CD4-positive, alpha-beta T cell treated with Interleukin-6 at 100 ng/mL for 8 hours (primary cell): ENCODE measurements at places on chromosomes 1 and 21.

GRCh38 chr1:205396967-205397616, 24.8 kb downstream of the LEMD1 start:
- peak; percentile 32 for DNase-seq

- DNase-seq = no peak
These were observed 98.5 kb downstream of the OSBPL9 start for GRCh38 chr1:51715369-51715768.

DNA sequence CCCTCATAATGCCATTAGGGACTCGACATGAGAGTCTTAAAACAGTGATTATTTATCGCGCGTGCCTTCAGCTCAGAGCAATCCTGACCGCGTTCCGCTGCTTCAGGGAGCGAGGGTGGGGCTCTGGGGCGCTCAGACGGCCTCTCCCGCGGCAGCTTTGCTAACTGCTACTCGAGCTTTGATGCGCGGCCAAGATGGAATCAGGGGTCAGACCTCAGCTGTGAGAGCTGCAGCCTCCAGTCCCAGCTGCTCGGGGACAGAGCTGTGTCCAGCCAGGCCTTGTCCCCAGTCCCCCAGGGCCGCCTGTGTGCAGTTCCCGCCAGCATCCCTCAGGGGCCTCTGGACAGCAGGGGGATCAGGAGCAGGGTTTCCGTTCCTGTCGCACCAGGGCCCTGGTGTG, 104.6 kb upstream of the TTC34 start:
- no peak for DNase-seq

GRCh38 chr1:179775009-179775408, 31.9 kb downstream of the FAM163A start:
- no peak for DNase-seq

- DNase-seq = no peak
These were observed 22.4 kb upstream of the BTG2 start for GRCh38 chr1:203282720-203283542.

DNA sequence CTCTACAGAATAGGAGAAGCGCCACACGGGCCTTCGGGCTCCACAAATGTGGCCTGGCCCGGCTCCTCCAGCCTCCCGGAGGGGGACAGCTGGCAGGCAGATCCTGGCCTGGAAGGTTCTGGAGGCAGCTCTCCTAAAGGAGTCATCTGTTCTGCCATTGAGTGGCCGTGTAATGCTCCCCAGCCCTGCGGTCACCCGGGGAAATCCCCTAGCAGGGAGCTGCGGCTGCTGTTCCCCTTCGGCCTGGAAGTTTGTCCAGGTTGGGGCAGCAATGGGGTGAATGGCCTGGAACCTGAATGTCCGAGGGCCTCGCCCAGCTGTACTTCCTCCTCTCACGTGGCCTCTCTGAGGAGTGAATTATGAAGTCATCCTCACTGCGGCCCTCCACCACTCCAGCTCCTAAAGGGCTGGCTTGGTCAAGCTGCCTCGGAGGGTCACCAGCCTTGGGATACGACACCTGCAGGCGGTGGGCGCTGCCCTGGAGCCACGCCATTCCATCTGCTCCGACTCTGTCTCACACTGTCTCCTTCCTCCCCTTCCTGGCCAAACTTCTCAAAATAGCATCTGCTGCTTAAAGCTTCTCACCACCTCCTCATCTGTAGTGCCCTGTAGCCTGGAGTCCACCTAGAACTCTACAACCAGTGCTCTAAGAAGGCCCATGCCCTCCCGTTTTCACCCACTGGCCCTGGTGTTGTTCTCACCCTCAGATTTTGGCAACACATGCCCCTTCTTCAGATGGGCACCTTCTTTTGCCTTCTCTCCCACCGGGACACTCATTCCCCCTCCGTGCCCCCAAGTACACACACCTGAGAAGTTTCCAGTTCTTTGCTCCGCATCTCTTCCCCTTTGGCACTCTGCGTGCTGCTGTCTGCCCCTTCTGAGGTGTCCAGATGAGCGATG, 54.4 kb upstream of the TMPRSS2 start:
- no peak for DNase-seq

DNA sequence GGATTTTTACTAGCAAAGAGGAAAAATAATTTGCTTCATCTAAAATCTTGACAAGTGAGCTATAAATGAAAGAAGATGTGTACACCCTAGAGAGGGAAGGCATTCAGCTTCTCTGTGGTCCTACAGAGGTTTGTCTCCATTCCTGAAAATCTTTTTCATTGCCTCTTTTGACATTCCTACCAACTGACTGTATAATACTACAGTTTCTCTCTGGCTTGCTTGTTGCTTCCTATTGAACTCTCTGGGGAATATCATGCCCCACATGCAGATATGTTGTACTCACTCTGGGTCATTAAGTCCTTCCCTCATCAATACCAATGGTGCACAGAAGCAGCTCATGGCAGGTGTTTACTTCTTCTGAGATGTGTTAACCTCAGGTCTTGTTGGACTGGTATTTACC, 371.2 kb upstream of the PLXNA2 start:
- DNase-seq = no peak

GRCh38 chr1:97923811-97924210, 3.0 kb upstream of the DPYD start:
- DNase-seq = no peak

DNA sequence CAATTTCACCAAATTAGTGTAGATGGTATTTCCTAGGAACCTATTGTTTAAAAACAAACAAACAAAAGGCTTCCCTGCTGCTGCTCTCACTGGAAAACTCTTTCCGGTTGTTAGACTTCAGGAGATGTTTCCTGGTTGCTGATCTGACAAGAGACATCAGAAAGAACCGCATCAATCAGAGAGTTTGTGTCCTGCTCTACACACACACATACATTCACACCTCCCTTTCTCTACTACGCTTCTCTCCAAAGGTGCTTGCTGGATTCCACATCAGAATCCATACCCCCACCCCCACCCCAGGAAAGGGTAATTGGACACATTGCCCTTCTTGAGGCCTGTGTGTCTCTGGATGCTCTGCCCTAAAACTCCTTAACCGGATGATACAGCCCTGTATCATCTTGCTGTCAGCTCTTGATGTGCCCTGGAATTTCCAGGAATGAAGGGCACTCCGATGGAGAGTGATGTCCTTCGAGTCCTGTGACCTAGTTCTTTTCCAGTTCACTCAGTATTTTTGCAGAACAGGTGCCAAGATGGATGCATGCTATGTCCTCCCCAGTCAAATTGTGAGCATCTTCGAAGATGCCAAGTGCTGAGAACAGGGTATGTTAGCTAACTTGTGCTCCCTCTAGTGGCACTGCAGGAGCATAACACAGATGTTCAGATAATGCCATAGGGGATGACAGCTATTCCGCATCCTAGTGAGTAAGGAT, 113.7 kb upstream of the SLC35F3 start:
- peak; percentile 40 for DNase-seq

DNA sequence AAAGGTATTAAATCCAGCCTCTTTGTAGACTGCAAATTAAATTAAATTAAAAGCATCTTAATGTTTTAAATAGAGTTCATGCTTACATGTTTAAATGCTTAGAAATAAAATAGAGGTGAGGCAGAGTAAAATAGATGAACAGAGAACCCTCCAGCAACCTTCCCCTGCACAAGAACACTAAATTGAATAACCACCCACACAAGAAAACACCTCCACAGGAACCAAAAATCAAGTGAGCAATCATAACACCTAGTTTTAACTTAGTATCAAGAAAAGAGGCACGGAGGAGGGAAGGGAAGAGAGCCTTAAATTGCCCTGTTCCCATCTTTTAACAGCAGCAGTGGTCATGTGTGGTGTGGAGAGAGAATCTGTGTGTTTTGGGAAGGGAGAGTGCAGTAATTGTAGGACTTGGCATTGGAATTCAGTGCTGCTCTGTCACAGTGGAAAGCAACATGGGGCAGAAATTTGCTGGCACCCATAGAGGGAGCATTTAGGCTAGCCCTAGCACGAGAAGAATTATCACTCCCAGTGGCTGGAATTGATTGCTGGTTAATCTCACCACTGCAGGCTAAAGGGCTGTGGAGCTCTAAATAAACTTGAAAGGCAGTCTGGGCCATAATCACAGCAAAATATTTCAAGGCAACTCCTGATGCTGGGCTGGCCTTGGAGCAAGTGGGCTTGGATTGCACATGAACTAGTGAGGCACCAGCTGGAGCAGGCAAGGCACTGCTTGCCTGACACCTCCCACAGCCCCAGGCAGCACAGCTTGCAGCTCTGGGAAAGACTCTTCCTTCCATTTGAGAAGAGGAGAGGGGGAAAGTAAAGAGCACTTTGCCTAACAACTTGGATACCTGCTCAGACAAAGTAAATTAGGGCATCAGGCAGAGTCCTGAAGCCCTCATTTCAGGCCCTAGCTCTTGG, 1478.8 kb downstream of the NCAM2 start:
- DNase-seq = no peak

GRCh38 chr1:36735939-36736730, 253.4 kb upstream of the CSF3R start:
- no peak for DNase-seq

GRCh38 chr1:165053351-165053750, 303.2 kb downstream of the LMX1A start:
- DNase-seq = no peak

GRCh38 chr1:229508823-229509337, 739 bp upstream of the NUP133 start:
- no peak for DNase-seq

DNA sequence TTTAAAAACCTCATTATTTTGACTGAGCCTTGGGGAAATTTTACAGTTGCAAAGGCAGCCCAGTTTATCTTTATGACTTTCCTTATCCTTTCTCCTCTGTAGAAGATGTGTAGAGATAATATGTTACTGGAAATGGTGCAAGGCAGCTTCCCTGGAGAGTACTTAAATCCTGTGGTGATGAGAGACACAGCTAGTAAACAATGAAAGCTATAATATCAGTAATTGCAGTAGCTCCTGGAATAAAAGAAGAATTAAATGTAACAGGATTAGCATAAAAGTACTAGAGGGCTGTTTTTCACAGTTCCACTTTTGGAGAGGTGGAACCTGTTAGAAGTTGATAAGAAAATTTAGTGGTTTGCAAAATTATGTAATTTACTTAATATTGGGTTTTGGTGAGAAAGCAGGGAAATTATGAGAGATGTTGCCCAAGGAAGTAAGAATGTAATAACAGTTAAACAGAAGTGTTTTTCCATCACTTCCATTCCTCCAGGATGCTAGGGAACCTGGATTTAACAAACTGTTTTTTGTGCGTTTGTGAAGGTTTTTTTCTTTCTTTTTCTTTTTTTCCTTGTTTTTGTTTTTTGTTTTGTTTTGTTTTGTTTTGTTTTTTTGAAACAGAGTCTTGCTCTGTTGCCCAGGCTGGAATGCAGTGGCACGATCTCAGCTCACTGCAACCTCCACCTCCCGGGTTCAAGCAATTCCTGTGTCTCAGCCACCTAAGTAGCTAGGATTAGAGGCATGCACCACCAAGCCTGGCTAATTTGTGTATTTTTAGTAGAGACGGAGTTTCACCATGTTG, 15.7 kb upstream of the EDEM3 start:
- no peak for DNase-seq

GRCh38 chr21:26962621-26963181, 4.2 kb downstream of the ADAMTS5 start:
- DNase-seq = no peak

DNA sequence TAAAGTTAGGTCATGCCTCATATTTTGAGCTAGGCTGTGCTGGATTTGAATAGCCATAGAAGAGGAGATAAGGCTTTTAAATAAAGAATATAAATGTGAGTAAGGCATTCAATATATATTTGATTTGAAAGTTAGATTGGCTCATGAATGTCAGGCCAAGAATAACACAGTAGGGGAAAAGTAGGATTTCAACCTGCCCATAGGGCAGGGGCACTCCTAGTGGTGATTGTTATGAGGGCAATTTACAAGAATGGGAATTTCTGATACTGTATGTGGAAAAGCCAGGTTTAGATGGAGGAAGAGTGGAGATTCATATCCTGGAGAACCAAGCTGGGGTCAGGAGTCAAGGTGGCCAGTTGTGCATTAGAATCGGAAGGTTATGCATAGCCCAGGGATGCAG, 74.9 kb downstream of the DNAH14 start:
- DNase-seq = no peak

DNA sequence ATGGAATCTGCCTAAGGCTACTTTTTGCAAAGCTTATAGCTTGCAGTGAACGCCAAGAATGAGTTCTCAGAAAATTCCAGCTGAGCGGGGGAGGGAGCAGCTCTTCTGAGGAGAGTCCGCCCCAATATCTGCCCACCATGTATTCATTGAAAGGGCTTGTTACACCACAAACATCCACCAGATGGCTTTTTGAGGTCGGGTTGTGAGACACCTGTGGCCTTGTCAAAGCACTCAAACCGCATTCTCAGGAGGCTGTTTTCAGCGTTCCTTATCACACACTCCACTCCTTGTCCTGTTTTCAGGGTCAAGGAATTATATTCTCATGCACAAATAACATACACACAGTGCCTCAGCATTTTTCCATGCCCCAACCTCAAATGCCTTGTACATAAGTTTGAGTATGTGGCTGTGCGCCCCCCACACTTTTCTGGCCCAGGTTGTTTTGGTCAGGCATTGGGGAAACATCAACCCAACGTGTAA, 3.9 kb upstream of the C4BPB start:
- DNase-seq = peak; percentile 62

GRCh38 chr1:199550199-199551065, 477.1 kb upstream of the NR5A2 start:
- no peak for DNase-seq

DNA sequence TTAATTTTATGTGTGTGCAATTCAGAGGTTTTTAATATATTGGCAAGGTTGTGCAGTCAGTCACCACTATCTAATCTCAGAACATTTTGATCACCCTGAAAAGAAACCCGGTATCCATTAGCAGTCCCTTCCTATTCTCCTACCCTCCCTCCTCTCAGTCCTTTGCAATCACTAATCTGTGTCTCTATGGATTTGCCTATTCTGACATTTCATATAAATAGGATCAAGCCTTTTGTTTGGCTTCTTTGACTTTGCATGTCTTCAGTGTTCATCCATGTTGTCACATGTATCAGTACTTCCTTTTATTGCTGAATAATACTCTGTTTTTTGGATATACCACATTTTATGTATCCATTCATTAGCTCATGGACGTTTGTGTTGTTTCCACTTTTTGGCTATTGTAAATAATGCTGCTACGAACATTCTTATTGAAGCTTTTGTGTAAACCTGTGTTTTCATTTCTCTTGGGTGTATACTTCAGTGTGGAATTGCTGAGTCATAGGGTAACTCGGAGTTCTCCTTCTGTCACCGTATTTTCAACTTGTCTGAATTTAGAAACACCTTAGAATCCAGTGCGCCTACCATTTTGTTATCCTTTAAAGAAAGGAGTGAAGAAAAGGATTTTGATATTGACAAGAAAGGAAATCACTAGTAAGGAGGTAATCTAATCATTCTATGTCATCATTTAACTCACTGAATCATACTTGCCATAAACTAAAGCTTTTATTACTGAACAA, 3.4 kb downstream of the CEP85 start:
- DNase-seq = no peak

GRCh38 chr1:3697104-3697503, 44.8 kb downstream of the TP73 start:
- no peak for DNase-seq
